ENCODE measurements at places on chromosomes 6 and 20. TPM values are rescaled to one million over a fixed set of nuclear protein-coding genes. Genes with fewer than 3 reads are reported as not detected.

DNA sequence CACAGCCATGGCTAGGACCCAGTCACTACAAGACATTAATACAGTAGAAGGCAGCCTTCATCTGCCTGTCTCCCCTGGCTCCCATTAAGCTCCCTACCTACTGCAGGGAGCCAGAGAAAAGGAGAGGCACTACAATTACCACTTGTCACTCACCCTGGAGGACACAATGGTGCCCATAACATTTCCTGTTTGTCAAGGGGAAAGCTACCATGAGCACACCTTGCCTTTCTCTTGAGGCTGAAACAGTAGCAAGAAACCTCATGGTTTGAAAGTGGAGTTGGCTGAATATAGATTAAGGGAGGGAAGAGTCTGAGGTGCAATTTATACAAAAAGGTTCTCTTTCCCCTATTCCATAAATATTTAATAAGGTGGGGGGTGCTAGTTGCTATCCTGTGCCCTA lies 27.9 kb downstream of the STK38 start:
- DNase-seq: no peak

- peak; percentile 91 for DNase-seq
Observed at GRCh38 chr20:63567386-63568169, 6.5 kb downstream of the HELZ2 start.

Gene SLC22A2
- not detected for total RNA-seq

GRCh38 chr20:36128463-36129159 lies 25.9 kb upstream of the EPB41L1 start:
- no peak for DNase-seq
